Upper lobe of right lung (tissue), 1 donor: ENCODE measurements at places on chromosomes 1 and 21.

DNA sequence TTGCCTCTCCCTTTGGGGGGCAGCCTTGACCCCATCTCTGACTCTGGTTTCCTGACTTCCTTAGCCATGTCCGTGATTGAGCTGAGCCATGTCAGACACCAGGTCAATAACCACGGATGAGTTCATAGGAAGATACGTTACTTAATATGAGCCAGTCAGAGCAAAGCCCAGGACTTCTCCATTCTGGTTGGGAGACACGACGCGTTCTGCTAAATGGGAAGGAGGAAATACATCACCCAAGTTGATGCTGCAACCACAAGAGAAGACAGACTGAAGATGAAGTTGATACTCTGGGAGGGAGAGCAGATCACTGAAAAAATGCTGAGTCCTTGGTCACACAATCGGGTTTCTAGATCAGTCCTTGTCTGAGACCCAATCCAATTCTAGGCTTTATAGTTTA is 90.9 kb downstream of the MATN1 start:
- DNase-seq: no peak

DNA sequence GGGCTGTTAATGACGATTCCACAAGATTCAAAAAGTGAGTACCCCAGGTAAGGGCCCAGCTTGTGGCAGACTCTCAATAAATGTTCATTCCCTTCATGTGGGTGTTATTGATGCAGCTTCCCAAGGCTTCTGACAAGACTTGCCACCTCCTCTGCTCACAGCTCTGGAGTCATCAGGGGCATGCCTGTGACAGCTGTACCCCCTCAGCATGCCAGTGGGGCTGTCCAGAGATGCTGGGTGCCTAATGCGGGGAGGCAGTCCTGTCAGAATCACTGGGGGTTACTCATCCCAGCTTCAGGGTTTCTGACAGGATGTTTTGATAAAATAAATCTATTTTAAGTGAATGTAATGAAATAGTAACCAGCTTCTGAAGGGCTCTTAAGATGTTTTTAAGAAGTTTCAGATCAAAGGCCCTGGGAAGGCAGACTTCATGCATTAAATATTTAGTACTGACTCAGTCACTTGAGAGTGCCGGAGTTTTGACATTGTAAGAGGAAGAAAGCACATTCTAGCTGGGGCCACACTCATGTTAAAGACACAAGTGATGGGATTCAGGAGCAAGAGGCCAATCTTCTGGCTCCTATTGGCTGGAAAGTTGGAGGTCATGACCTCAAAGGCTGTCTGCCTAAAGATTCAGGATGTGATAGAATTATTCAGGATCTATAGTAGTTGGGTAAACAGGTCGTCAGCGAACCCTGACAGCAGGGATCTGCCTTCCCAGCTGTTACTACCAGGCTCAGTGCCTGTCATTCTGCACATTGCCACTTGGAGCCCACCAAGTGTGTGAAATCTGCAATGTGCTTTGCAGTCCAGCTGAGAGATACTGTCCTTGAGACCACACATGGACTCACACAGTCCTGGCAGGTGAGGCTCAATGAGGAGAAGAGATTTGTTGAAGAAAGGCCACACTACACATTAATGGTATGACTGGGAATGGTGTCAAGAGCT is 239.6 kb upstream of the BEND5 start:
- no peak for DNase-seq

DNA sequence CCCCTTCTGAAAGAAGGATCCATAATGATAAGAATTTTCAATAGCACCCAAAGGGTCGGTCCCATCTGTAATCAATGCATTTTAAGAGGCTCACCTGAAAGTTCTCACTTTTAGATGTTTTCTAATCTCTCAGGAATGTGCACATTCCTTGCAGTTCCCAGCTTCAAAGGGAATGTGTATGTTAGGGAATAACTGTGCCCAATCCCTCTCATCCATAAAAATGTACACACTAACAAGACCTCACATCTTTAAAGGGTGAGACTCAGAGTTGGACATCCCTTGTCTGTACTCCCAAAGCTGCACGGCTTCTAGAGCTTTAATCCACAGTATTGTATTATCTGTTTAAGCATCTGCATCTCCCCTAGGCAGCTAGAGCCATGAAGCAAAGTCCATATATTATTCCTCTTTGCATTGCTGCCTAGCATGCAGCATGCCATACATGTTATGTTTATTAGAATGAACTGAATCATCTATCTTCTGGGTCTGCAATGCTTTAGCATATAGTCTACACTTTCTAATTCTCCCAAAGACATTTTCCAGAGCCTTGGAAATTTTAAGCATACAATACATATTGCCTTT is 9.3 kb upstream of the CCN1 start:
- no peak for DNase-seq

GRCh38 chr1:91798740-91799139 is 87.2 kb downstream of the TGFBR3 start:
- DNase-seq: no peak

DNA sequence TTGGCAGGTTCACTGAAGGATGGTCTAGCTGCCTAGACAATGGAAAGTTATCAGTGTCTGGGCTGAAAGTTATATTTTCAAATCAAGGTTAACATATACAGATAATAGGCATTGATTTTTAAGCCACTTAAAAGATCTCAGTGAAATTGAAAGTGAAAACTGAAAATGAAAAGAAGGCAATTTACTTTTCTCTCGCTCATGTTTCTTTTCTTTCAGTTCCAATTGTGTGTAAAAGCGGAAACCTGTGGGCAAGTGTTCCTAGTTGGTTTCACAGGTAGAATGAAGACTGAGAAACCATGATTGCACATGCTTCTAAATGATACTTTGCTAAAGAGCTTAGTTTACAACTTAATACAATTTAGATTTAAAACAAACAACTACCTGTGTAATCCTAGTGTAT is 383.7 kb downstream of the ZP4 start:
- DNase-seq: no peak

GRCh38 chr1:189658381-189658780 is 819.3 kb downstream of the BRINP3 start:
- no peak for DNase-seq

GRCh38 chr1:177305040-177306018 is 134.6 kb downstream of the BRINP2 start:
- DNase-seq: no peak

- DNase-seq: no peak
Measured at GRCh38 chr1:205444300-205444930, 11.4 kb downstream of the BLACAT1 start.

DNA sequence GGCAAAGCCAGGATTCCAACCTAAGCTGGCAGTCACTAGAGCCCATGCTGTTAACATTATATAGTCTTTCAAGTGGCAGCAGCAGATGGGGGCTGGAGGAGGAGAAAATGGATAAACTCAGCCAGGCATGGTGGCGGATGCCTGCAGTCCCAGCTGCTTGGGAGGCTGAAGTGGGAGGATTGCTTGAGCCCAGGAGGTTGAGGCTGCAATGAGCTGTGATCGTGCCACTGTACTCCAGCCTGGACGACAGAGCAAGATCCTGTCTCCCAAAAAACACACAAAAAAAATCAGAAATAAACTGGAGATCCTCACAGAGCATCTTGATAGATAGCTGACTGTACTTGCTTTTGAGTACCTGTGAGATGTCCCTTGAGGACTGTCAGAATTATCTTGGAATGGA is 13.4 kb upstream of the WDR26 start:
- no peak for DNase-seq

GRCh38 chr1:57633056-57633455 is 209.2 kb upstream of the DAB1 start:
- no peak for DNase-seq
